GM23338 (cell line): ENCODE measurements at places on chromosomes 2 and 18. TPM values are rescaled to one million over a fixed set of nuclear protein-coding genes. Genes with fewer than 3 reads are reported as not detected.

- DNase-seq: peak; percentile 47
Observed at GRCh38 chr2:127371037-127371436, 16.7 kb downstream of the MAP3K2 start.

Gene CPLX4
- not detected in 2 replicates for total RNA-seq

- DNase-seq: no peak
Observed at GRCh38 chr2:23198316-23199114, 186.5 kb upstream of the KLHL29 start.

- no peak for DNase-seq
Observed at GRCh38 chr18:78704971-78705461, 274.6 kb upstream of the SALL3 start.

GRCh38 chr2:168465594-168465993, 9.5 kb downstream of the CERS6 start:
- DNase-seq: no peak

Gene DSG1
- total RNA-seq: 0.04 TPM in 1 of 2 replicates, not detected in the other

Gene TDRD15
- 0.07 TPM in 1 of 2 replicates, not detected in the other for total RNA-seq

GRCh38 chr2:41187376-41188122, 735.7 kb upstream of the SLC8A1 start:
- DNase-seq: peak; percentile 28

Gene RBM44
- total RNA-seq: 0.19 and 0.87 TPM in 2 replicates

- DNase-seq: no peak
Observed at GRCh38 chr2:226600802-226601201, 198.8 kb downstream of the IRS1 start.

- DNase-seq: peak; percentile 29
Observed at GRCh38 chr2:151808258-151809072, 19.8 kb downstream of the ARL5A start.

GRCh38 chr2:138950486-138950885, 170.3 kb upstream of the NXPH2 start:
- no peak for DNase-seq

- DNase-seq: peak; percentile 33
Observed at GRCh38 chr2:142914507-142915313, 37.2 kb downstream of the KYNU start.

- DNase-seq: no peak
Observed at GRCh38 chr2:98382739-98383138, 36.5 kb downstream of the CNGA3 start.

DNA sequence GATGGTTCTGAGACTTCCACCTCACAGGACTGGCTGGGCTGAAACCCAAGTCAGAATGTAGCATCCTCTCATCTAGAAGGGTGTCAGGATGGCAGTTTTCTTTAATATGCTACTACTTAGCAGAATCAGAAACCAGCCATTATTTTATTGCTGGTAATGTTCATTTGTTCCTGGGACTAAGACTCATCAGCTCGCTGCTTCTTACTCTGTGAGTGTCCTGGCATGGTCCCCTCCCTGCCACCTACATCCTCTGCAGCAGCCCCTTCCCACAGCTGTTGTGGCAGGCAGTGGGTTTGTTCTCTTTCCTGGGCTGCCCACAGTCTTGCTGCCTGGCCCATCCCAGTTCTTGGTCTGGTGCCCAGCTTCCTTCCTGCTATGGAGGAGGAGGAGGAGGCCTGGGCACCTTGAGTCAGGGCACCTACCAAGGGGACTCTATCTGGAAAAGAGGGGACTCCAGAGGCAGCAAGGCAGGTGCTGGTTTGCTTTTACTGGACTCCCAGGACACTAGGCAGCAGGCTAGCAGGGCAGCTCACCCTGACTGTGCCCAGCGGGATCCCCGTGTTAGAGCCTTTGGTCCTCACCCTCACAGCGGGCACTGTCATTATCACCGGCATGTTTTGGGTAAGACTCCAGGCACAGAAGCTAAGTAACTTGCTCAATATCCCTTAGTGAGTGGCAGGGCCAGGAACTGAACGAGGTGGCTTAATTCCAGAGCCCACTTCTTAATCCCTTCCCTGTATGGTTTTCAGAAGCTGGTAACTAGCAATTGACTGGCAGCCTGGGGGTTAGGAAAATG, 62.1 kb downstream of the LRRFIP1 start:
- DNase-seq: no peak

Gene PAIP2B
- total RNA-seq: 27.4 and 29.7 TPM in 2 replicates

DNA sequence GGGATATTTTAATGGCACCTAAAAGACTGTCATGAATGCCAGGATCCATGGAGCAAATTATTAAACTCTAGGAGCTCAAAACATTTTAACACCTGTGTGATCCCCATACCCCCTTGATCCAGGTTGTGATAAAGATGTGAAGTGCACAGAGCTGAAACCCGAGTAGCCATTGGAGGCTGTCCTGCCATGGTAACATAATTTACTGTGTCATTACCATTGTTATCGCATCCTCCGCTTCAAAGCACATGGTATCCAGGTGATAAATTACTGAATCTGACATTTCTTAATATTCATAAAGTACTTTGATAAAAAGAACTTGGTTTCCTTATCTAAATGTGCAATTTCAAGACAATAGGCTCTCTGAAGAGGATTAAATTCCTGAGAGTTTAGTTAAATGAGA, 109.3 kb downstream of the CHST9 start:
- no peak for DNase-seq

DNA sequence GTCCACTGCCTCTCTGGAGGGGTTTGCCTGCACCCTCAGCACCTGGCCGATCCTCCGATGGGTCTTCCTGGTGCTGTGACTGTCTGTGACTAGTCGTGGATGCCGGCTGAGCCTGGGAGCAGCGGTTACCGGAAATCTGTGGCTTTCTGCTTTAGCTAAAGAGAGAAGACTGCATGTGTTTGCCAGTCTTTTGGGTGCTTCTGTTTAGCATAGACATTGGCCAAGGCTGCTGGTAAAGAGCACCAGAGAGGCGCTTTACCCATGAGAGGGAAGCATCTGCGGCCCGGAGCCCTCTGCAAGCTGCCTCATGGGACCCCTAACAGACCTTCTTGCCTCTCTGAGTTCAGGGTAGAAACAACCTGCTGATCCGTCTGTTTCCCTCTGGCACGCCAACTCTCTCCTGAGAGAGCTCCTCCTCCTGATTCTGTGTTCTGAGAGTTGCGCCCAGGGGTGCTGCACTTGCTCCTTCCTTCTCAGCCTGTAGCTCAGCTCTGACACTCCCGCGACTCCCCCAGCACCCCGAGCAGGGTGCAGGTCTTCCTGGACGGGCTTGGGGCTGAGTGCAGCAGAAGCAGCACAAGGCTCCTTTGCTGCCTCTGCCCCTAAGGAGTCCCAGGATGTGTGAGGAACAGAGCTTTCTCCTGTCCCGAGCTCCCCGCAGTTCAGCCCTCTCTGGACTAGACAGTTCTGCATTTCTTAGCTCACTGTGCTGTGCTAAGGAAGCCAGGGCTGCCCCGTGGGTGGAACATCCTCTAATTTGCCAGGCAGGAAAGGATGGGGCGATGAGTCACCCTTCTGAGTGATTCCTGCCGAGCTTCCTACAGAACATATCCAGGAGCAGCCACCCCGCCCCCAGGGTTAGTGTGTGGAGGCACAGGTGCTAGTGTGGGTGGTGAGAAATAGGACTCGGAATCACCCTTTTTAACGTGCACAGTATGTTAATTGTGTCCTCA, 203.2 kb downstream of the SH3RF3 start:
- peak; percentile 24 for DNase-seq

Gene SERPINB5
- total RNA-seq: not detected in 2 replicates

DNA sequence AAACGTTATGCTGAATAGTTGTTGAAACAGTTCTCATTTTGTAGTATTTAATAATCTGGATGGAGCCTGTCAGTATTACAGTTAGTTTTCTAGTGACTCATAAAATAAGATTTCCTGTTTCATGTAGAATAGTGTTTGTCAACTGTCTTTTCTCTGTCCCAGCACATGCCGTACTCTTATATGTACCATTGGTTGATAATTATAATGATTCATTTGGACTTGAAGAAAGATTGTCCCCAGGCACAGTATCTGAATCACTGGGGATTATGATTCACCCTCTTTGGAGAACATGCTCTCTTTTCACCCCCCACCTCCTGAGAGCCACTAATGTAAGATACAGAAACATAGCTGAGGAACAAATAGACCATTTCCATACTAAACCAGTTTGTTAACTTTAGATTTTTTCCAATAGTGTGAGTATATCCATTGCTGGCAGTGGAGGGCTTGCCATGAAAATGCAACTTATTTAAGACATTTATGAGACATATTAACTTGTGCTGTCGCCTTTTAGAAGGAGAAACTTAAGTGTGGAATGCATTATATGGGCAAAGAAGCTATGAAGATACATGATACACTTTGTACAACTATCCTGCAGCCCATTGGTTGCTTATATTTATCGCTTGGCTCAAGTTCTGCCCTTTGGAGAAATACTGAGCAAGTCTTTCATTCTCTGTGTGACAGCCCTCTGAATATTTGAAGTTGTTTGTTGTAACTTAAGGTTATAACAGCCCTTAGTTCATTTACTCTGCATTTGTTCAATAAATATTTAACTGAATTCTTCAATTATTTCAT, 12.4 kb downstream of the COPS8 start:
- no peak for DNase-seq

Gene CYS1
- 0.04 and 0.31 TPM in 2 replicates for total RNA-seq

Gene ANKRD30B
- total RNA-seq: not detected in 2 replicates

GRCh38 chr2:71742953-71743601, 289.7 kb downstream of the DYSF start:
- no peak for DNase-seq

DNA sequence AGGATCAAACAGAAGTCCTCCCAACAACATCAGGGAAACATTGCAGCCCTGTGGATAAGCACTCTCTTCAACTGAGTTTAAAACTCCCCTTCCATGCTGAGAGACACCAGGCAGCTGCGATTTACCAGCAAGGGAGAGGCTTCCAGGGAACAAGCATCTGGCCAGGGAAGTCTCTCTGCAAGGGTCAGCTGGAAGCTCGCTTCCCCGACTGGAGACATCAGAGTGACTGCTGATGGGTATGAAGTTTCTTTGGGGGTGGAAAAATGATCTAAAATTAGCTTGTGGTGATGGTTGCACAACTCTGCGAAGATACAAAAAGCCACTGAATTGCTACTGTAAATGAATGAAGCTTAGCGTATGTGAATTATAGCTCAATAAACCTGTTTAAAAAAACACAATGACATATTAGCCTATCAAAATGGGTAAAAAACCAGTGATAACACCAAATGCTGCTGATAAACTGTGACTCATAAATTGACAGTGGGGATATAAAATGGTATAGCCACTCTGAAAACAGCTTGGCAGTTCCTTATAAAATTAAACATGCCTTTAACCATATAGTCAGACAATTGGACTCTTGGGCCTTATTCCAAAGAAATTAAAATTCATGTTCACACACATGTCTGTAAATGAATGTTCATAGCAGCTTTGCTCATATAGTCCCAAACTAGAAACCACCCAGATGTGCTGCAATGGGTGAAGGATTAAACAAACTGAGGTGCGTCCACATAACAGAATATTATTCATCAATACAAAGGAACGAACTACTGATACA, 1082.0 kb downstream of the SOCS6 start:
- no peak for DNase-seq

- DNase-seq: peak; percentile 46
Observed at GRCh38 chr2:112482309-112483041, 519 bp downstream of the TTL start.

DNA sequence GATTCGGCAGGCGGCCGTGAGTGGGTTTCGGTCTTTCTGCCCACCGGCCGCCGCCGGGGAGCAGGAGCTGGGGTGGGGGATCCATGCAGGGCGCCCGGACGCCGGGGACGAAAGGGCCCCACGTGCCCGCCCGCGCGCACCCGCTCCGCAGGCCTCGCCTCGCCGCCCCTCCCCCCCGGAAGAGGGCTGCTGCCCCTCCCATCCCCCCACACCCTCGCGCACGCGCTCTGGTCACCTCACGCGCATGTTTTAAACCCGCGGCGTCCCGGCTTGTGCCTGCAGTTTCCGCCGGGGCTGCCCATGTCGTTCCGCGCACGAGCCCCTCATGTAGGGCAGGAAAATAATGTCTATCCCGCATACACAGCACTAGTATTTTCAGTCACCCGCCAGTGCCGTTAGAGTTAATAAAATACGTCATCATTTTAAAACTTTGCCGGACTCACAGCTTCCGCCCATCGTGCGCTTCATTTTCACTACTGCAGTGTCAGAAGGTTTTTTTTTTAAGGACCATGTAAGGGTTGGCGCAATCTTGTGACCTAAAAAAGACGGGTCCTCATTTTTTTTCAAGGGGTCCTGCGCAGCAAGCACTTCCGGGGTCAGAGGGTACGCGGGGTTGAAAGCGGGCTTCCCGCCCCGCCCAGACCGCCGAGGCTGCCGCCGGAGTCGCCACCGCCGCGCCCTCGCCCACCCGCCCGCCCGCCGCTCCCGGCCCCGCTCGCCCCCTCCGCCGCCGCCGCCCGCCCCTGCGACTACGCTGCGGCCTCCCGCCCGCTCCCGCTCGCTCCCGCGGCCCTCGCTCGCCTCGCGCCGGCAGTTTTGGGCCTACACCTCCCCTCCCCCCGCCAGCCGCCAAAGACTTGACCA, at the start of gene PCBP1:
PCBP1 (plus strand) TSS at position 640 of the 864 bp plus-strand sequence. CDS start 267 bp downstream, outside the sequence.
- peak; percentile 96 for DNase-seq

GRCh38 chr2:21599417-21599816, 475.6 kb downstream of the TDRD15 start:
- DNase-seq: no peak

GRCh38 chr18:63365876-63366212, 1.2 kb downstream of the KDSR start:
- DNase-seq: peak; percentile 36

GRCh38 chr2:165573534-165574461, 104.3 kb downstream of the CSRNP3 start:
- DNase-seq: peak; percentile 92

Gene CYBRD1
- 5.3 and 8.2 TPM in 2 replicates for total RNA-seq

- peak; percentile 49 for DNase-seq
Observed at GRCh38 chr2:85215448-85216401, 82.5 kb downstream of the TCF7L1 start.

GRCh38 chr2:45821558-45822271, 170.2 kb downstream of the PRKCE start:
- no peak for DNase-seq

- no peak for DNase-seq
Observed at GRCh38 chr2:217415316-217415715, 555.5 kb upstream of the TNP1 start.

- no peak for DNase-seq
Observed at GRCh38 chr18:12233378-12233777, 20.8 kb upstream of the CIDEA start.

DNA sequence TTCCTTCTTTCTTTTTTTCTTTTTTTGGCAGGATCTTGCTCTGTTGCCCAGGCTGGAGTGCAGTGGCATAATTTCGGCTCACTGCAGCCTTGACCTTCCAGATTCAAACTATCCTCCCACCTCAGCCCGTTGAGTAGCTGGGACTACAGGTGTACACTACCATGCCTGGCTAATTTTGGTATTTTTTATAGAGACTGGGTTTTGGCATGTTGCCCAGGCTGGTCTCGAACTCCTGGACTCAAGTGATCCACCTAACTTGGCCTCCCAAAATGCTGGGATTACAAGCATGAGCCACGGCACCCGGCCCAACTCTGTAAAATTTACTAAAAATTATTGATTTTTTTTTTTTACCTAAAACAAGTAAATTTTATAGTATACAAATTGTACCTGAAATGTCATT, 360.8 kb downstream of the ALK start:
- no peak for DNase-seq

Gene FAM237A
- not detected in 2 replicates for total RNA-seq

- no peak for DNase-seq
Observed at GRCh38 chr18:51448949-51449348, 251.5 kb upstream of the MEX3C start.

- no peak for DNase-seq
Observed at GRCh38 chr2:226699321-226699720, 100.3 kb downstream of the IRS1 start.
